ENCODE measurements at places on chromosomes 11 and 22. TPM values are rescaled to one million over a fixed set of nuclear protein-coding genes. Genes with fewer than 3 reads are reported as not detected.

DNA sequence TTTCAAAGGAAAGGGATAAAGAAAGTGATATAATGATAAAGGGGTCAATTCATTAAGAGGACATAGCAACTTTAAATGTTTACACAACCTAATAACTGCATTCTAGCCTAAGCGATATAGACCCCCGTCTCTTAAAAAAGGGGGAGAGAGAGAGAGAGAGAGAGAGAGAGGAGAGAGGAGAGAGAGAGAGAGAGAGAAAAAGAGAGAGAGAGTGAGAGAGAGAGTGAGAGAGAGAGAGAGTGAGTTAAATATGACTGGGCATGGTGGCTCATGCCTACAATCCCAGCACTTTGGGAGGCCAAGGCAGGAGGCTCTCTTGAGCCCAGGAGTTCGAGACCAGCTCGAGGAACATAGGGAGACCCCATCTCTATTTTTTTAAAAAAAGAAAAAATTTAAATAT lies 90.2 kb upstream of the GAL start:
- no peak for DNase-seq

DNA sequence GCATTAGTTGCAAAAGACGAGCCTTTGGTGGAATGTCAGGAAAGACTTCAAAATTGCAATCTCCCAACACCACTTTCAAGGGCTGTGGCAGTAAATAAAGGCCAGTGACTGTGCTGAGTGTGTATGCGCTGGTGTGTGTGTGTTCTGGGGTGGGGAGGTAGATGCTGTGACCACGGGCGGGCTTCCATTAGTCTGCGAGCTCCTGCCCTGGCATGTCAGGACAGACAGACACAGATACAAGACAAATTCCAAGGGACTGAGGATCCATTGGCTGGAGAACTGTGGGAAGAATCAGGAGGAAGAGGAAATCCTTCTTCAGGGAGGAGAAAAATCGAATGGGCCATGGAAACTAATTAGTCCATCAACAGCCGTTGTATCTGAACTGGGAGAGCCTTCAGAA lies 83.6 kb downstream of the FEZ1 start:
- DNase-seq: no peak

Gene HINFP
- 15.5 TPM for total RNA-seq

Gene JOSD1
- total RNA-seq: 60.5 TPM

- no peak for DNase-seq
Observed at GRCh38 chr11:37995886-37996285, 1397.8 kb upstream of the RAG2 start.

- no peak for DNase-seq
Observed at GRCh38 chr11:17604915-17605233, 57.8 kb downstream of the OTOG start.

DNA sequence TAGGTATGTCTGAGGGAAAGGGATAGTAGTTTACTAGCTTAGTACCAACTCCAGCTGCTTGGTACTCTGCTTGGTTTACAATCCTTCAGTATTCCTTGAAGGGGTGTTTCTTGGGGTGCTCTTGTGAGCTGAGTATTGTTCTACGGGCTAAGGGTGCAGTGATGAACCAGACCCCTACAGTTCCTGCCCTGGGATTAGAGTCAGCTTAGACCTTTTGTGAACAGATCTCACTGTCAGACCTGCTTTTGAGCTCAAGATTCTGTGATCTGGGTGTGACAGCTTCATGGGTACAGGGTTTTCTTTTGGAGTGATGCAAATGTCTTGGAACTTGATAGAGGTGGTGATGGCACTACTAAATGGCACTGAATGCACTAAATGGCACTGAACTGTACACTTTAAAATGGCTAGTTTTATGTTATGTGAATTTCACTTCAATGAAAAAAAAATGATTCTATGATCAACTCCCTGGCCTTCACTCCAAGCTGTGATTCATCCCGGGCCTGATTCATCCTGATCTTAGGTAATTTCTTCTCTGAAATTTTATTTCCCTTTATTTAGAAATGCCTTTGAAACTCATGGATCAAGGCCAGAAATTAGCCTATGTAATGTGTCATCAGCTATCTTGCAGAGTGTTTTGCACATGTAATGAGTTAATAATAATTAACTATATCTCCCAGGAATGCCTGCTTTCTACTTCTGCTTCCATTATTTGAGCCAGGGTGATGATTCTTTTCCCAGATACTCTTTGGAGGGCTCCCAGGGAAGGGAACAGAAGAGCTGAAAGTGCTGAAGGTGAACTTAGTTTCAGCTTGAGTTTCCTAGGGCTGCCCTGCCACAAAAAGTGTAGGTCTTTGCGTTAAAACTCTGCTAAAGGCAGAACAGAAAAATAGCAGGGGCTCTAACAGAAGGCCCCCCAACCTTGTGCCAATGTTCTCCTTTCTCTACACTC lies 87.9 kb downstream of the NCAM1 start:
- no peak for DNase-seq

GRCh38 chr11:900545-900944 lies 10.1 kb downstream of the CHID1 start:
- no peak for DNase-seq

DNA sequence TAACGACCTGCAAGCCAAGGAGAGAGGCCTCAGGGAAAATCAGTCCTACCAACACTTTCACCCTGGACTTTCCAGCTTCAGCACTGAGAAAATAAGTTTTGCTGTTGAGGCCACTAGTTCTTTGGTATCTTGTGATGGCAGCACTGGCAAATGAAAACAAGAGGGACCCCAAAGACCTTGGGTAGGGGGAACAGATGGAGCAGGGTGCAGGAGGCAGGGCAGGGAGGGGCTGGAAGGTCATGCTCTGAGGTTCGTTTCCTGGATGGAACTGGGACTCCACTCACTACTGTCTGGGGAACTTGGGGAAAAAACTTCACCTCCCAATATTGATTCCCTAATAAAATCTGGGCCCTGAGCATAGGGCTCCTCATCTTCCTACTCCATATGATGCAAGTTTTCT lies 34.2 kb upstream of the PRAME start:
- no peak for DNase-seq

DNA sequence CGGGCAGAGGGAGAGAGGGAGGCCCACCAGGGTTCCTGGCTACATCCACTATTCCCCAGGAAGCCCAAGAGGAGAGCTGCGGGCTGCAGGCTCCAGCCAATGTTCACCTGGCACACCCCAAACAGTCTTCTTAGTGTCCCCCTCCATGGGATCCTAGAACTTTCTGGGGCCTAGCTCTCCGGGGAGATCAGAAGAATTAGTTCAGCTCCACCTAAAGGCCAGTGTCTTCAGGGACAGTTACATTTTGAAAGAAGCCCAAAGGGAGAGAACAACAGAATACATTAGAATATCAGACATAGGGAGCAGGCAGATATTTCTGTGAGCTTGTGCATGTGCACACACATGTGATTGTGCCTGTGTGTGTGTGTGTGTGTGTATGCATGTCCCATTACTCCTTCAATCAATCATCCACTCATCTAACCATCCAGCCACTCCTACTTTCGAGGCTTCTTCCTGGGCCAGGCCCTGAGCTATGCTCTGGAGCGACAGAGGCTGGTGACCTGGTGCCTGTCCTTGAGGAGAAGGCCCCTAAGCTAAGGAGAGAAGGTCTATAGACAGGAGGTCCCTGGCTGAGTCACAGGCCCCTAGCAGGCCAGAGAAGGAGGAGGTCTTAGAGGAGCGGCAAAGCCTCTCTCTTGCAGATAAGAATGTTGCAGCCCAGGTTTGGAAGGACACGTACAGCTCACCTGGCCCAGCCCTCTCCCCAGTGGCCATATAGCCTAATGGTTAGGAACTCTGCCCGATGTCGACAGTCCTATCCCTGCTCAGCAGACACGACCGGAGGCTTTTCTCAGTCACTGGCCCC lies 165.5 kb downstream of the DSCAML1 start:
- DNase-seq: no peak

DNA sequence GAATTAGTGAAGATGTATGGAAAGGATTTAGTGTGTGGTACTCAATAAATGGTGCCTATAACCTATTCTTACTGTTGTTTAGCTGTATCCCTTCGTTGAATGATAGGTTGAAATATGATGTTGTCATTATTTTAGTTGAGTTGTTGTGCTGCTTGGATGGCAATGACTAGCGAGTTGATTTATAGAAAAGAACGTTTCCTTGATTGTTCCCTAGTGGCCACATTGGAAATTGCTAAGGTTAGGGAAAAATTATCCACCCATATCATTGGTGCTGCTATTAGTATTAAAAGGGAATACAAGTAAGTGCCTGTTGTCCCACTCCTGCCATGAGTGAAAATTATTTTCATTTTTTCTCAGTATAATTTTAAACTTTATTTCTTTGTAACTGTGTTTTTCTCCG lies 14.5 kb downstream of the EMSY start:
- peak; percentile 66 for DNase-seq

DNA sequence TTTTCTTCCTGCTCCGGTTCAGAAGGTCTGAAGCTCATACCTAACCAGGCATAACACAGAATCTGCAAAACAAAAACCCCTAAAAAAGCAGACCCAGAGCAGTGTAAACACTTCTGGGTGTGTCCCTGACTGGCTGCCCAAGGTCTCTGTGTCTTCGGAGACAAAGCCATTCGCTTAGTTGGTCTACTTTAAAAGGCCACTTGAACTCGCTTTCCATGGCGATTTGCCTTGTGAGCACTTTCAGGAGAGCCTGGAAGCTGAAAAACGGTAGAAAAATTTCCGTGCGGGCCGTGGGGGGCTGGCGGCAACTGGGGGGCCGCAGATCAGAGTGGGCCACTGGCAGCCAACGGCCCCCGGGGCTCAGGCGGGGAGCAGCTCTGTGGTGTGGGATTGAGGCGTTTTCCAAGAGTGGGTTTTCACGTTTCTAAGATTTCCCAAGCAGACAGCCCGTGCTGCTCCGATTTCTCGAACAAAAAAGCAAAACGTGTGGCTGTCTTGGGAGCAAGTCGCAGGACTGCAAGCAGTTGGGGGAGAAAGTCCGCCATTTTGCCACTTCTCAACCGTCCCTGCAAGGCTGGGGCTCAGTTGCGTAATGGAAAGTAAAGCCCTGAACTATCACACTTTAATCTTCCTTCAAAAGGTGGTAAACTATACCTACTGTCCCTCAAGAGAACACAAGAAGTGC lies 661 bp upstream of the MALAT1 start:
- DNase-seq: peak; percentile 83

DNA sequence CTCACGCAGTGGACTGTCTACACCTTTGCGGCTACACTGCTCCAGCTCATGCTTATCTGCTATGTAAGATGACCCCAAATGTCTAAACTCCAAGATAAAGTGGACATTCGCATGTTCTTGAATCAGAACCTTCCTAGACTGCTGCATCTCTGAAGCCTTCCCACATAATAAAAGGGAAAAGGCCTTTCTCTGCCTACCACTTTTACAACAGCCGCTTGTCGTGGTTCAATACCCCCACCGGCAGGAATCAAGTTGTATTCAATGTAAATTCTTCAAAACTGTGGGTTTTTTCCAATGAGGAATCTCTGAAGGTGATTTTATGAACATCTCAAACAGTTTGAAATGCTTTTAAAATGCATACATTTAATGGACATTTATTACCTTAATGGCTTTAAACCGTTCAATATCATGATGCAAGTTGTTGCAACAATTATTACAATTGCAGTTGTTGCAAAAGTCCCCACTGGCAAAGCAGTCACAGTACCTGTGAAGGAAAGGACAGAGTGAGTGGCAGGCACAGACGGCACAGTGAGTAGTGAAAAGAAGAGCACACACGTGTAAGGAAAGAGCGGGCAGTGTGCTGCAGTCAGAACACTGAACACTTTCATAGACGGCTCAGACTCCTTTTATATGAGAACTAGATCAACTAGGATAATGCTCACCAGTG lies 31.2 kb downstream of the GAL start:
- DNase-seq: no peak

GRCh38 chr11:129618046-129618569 lies 197.5 kb upstream of the TMEM45B start:
- DNase-seq: no peak

DNA sequence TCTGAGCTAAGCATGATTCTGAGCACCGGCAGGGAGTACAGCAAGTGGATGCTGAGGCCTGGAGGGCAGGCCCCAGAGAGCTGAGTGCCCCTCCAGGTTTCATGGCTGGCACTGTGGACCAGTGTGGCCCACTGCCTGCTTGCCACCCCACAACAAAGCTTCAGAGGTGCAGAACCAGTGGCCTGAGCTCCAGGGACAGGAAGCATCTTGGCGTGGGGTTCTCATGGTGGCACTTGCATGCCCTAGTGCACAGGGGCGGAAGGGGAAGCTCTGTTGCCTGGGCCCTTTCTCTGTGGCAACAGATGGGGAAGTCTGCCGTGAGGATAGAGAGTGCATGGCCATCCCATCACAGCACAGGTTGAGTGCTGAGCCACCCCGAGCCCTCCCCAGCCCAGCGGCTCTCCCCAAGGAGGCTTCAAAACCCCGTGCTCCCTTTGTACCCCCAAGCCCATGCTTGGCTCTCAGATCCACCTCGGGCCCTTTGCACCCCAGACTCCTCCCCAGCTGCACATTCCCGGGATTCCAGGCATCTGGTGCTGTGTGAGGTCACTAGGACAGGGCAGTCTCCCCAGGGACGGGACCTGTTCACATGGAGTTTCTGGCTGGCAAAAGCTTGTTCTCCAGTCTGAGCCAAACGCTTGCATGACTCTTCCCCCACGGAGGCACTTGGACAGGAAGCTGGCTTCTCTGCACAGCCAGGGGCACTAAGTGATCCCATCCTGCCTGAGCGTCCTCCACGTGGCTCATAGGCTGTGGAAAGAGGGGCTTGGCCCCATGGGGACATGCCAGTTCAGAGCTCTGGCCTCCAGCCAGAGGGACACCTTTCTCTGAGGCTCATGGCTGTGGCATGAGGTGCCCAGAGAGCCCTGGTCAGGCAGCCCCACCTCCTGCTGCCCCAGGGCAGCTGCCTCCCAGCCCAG lies 4.2 kb downstream of the SLC25A1 start:
- DNase-seq: peak; percentile 53

DNA sequence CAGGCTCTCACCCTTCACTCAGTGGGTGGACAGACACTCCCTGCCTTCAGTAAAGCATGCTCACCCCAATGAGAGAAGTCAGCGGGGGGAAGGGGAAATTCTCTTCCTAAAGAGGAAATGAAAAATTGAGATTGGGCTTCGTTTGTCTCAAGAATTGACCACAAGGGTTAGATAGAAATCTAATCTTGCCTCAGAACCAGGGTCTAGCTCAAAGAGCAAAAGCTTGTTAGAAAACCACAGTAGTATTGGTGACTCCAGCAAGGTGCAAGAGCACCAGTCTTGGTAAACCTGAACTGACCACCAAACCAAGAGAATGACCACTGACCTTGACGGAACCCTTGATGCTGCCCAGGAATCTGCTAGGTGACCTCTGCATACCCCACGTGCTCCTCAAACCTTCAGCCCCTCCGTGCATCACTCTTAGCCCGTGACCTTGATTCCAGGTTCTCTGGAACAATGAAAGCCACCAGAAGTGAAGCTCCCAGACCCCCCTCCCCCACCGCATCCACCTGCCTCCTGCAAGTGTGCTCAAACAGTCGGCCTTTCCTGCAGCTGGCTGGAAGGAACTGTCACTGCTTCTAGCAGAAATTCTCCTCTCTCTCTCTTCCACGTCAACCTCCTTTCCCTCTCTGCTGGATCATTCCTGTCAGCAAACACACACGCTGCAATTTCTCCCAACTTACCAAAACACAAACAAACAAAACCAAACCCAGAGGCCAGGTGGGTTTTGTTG lies 3.1 kb upstream of the TMA7B start:
- DNase-seq: no peak

Gene APLNR
- not detected for total RNA-seq

Data from HT-29 (cell line).